Naive thymus-derived CD4-positive, alpha-beta T cell (primary cell): ENCODE measurements at places on chromosomes 2 and 18. TPM values are rescaled to one million over a fixed set of nuclear protein-coding genes. Genes with fewer than 3 reads are reported as not detected.

Gene CMPK2
- total RNA-seq: 5.9 TPM

- no peak for DNase-seq
These were observed 186.1 kb upstream of the RBMS1 start for GRCh38 chr2:160679686-160680085.

Gene SERPINB7
- total RNA-seq: not detected

- DNase-seq: no peak
These were observed 90.0 kb downstream of the ZCCHC2 start for GRCh38 chr18:62612776-62613175.

- no peak for DNase-seq
These were observed 89.3 kb downstream of the ACVR1 start for GRCh38 chr2:157786663-157787363.

DNA sequence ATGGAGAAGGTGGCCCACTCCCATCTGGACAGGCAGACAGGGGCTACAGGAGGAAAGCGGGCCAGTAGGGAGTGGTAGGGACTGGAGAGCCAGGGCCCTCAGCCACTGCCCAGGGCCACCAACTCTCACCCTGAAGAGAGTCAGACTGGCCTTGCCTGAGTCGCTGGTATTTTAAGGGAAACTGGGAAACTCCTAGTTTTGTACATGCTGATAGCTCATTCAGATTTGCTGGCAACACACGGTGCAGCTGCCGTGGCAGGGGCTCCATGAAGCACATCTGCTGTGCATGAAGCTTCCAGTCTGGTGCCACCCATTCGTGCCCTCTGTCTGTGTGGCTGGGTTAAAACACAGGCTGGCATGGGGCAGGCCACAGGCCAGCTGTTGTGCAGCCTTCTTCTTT, 137.3 kb upstream of the GLI2 start:
- DNase-seq: no peak

Gene WNT10A
- 4.2 TPM for total RNA-seq

- no peak for DNase-seq
These were observed 253.1 kb upstream of the NXPH2 start for GRCh38 chr2:139033300-139033699.

DNA sequence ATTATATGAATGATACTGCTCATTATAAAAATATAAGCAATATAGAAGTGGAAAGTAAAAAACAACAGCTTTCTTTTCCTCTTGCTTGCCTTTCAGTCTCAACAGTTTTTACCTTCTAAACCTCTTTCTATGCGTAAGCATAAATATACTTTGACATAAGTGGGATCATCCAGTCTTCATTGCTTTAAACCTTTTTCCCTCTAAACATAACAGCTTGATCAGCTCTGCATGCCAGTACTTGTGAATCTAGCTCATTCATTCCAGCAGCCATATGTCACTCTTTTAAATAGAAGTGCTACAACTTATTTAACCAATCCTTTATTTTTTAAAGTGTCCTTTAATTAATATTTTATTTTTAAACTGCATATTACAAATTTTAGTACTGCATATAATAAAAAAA, 88.1 kb downstream of the TTC27 start:
- no peak for DNase-seq

Gene MARCHF4
- total RNA-seq: not detected
